ENCODE measurements at places on chromosomes 16 and 17. TPM values are rescaled to one million over a fixed set of nuclear protein-coding genes. Genes with fewer than 3 reads are reported as not detected.
A peak's percentile ranks its signal among the peaks of the same experiment; 100 is the strongest.

Gene CPPED1
- total RNA-seq: 2.9 TPM

Gene ASIC2
- total RNA-seq: not detected

Gene OR4D1
- 2.2 TPM for total RNA-seq

Gene EEF2KMT
- 14.0 TPM for total RNA-seq

Gene NOG
- 82.3 TPM for total RNA-seq

Gene SEZ6L2
- 0.47 TPM for total RNA-seq

Gene CLEC19A
- total RNA-seq: not detected

Gene HYDIN
- total RNA-seq: not detected

Gene GPR139
- total RNA-seq: not detected

DNA sequence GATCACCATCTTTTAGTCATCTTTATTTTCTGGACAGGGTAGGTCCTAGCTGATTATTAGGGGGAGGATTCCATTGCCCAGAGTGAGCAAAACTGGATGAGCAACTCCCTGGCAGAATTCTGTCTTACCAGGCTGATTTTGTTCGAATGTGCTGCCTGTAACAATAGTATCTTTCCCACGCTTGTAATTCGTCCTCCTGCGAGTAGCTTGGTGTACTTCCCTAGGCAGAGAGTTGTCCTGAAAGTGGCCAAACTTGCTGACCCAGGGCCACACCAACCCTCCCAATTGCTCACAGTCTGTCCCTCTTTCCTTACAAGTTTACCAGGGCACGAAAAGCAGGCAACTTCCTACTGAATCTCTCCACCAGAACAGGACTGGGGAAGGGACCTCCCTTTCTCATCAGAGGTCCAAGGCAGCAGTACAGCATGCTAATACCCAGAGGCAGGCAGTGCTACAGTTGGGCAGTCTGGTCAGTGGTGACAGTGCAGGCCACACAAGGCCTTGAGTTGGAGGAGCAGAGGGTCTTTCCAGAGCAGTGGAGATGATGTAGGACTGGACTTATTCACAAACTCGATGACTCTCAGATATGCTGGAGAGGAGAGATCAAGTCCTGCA lies 67.8 kb upstream of the NLK start:
- DNase-seq: no peak

GRCh38 chr16:75251280-75252048 lies at the start of gene BCAR1:
TSS of gene BCAR1 (minus strand) at chr16:75251624. CDS start at chr16:75251482, 142 bp downstream.
- no peak for DNase-seq

- DNase-seq: no peak
Measured at GRCh38 chr16:81661082-81661481, 118.0 kb upstream of the PLCG2 start.

- no peak for DNase-seq
Measured at GRCh38 chr16:84382396-84382795, 14.1 kb downstream of the ATP2C2 start.

DNA sequence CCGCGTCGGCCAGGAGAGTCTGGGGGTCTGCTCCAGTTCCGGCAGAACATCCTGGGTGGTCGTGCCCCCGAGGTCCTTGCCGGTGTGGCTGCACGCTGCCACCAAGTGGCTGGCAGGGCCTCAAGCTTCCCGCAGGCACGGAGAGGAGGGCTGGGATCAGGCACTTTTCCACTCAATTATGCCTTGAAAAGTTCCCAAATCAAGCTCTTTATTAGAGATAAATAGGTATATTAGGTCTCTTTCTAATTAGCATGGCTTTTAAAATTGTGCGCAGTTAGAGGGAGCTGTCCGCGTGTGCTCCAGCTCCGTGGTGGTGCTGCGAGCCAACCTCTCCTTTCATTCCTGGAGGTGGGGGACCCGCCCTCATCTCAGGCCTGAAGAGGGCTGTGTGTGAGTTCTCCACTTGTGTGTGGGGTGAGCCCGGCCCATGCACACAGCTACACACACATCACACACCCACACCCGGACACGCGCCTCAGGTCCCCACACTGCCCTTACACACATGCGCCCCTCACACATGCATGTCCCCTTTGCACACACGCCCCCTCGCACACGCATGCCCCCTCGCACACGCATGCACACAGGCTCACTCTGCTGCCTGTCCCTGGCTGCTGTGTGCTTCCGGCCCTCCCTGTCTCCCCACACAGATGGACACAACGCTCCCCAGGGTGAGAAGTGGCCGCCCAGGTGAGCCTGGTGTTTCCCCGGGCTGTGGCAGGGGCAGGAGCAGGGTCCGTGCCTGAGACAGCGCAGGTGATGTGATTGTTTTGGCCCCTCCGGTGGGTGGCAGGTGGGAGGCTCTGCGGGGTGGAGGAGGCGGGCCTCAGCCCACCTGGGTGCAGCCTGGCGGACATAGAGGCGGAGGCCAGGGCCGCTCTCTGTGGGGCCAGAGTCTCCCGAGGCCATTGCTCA lies 28.8 kb downstream of the CACNA1H start:
- no peak for DNase-seq

DNA sequence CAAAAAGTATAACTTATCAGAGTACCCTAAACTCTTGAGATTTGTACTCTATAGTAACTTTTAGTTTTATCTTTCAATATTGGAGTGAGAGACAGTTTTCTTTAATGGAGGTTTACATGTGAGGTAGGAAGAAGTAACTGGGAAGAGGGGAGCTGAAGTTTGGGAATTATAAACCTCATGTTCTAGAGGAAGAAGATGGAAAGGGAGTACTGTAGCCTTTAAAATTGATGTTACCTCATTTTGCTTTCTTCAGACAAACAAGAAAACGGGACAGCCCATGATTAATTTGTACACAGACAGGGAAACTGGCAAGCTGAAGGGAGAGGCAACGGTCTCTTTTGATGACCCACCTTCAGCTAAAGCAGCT lies 9.5 kb downstream of the FUS start:
- DNase-seq: no peak

DNA sequence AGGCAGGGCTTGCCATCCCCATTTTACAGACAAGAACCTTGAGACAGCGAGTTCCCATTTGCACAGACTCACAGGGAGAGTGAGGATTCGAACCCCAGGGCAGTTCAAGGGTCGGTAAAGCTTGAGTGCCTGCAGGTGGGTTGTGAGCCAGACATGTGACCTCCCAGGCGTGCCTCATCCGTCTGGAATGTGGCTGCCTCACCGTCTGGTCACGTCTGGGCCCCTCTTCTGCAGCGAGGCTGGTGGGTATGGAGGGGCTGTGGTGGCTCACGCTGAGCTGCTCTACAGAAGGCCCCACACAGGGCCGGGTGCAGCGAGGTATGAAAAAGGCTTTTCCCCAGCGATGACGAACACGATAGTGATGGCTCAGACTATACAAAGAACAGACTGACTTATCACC lies 35.8 kb upstream of the LHX1 start:
- no peak for DNase-seq

DNA sequence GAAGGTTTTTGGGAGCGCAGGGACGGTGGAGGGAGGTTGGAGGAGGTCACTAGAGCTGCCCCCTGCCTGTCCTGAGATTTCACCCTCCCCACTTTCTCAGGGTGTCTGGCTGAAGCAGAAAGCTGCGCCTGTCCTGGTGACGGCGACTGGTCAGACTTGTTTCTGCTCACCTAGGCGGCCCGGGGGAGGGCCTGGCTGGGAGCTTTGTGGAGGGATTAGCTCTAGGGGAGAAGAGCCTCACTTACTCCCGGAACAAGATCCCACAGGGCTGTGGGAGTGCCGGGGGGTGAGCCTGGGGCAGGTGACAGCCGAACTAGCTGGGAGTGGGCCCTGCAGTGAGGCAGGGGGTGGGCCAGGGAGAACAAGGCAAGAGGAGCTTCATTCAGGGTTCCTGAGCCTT lies 11.5 kb downstream of the NHERF1 start:
- DNase-seq: no peak

DNA sequence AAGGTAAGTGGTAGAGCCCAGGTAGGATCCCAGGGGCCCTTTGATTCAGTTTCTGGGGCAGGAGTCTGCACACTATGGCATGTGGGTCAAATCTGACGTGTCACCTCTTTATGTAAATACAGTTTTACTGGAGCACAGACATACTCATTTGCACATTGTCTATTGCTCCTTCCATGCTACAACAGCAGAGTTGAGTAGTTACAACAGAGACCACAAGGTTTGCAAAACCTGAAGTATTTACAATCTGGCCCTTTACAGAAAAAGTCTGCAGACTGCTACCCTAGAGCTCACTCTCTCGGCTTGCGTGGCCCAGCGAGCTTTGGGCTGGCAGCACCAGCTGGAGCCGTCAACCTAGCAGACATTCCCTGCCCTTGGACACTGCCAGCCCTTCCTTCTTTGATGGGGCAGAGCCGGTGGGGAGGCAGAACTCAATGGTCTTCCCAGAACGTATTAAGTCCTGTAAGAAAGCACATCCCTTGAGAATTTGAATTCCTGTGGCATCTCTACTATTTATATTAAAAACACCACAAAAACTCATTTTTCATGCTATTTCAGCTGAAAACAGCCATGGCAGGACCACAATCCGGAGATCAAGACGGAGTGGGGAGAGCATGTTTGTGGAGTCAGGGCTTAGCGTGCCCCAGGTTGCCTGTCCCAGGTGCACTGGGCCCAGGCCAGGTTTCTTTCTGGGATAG lies 133.1 kb upstream of the NUDT7 start:
- DNase-seq: no peak

DNA sequence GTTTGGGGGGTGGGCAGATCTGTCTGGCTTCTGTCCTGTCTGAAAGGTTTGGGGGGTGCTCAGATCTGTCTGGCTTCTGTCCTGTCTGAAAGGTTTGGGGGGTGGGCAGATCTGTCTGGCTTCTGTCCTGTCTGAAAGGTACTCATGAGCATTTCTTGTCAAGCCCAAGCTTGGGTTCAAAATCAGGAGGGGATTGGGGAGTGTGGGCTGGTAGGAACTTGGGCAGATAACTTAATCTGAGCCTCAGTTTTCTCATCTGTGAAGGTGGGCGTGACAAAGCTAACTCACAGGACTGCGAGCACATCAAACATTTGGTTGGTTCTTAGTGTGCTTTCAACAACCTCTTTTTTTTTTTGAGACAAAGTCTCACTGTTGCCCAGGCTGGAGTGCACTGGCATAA lies 35.2 kb downstream of the HAPSTR1 start:
- no peak for DNase-seq

DNA sequence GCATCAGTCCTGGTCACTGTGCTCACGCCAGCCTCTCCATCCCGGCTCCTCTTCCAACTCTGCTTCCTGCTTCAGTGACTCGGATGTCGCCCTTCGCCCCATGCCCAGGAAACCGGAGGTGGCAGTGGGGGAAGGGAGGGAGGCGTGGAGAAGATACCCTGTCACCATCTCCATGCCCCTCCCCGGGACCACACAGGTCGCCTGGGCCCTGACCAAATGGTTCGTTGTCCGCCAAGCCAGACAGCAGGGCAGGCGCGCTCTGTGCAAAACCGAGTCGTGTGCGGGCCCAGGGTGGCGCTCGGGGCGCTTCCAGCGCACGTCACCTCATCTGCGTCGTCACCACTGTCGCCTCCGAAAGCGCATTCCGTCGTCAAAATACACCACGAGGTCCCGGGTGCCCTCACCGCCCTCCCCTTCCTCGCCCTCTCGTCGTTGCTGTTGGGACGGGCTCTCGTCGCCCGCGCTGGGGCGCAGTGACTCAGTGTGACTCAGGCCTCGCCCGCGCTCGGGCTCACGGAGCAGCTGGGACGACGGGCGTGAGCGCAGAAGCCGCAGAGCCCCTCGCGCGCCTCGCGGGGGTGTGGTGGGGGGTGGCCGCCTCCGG lies 39.2 kb downstream of the ZNF778 start:
- peak; percentile 75 for DNase-seq

DNA sequence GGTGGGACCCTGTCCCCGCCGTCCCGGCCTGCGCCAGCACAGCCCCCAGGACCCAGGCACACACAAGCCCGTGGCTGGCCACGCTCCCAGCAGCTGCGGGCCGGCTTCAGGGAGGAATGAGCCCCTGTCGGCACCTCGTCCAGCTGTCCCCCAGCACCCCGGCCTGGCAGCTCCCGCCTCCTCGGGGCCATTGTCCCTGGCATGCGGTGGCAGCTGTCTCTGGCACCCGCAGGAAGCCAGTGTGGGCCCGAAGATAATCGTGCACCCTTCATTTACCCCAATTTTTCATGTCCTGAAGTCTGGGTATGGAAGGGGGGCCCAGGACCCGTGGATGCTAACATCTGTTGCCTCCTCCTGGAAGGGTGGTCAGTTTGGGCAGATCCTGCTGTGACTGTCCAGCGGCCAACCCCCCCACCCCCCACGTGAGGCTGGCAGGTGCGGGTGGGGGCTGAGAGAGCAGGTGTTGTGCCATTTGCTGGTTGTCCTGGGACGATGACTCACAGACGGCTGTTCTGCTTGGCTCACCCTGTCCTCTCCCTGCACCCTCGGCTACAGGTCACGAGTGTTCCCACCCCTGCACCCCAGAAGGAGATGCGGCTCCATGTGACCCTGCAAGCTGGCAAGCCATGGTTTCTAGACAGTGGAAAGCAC lies 4.0 kb upstream of the LMF1 start:
- no peak for DNase-seq

DNA sequence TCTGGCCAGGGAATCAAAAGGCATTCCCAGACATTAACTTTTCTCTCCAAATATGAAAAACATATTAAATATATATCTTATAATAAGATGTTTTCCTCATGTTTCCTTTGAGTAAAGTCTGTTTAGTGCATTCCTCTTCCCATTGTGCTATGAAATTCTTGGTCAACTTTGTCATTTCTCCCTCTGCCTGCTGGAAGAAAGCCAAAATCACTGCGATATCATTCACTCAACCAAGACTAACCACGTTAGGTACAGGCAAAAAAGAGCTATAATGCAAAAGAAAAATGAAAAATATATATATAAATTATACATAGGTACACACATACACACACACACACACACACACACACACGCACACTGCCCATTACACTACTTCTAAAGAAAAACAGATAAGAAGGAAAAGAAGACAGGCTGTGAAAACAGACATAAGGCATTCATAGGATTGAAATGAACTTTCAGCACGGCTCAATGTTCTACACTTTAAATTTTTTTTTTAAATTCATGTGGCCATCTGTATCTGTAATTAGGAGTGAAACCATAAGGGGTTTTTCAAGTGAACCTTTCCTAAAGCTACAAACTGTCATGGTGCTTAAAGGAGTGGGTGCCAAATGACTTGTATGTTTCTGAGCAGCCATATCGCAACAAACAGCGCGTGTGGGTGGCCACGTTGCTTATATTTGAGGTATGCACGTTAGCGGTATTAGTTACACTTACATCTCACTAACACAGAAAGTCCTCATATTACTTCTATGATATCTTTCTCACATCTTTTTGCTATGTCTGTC lies 71.6 kb upstream of the PSMD7 start:
- no peak for DNase-seq

GRCh38 chr17:76275382-76276068 lies 10.4 kb downstream of the UBALD2 start:
- DNase-seq: no peak

- DNase-seq: no peak
Measured at GRCh38 chr17:59149051-59149450, 5.9 kb downstream of the SKA2 start.

DNA sequence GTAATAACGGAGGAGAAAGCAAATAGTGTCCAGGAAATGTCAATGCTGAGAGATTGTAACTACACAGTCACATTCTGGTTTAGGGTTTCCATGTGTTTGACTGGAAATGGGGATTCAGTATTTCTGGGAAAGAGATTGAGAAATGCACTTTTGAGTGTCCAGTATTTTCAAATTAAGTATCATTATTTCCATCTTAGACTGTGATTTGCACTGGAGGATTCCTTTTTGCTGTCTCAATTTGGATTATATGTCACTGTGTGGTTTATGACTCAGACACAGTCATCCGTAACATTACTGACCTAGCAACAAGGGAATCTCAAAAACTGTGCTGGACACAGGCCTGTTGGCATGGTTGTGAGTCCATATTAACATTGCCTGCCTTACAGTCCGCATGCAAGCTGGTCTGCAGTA lies 681.4 kb downstream of the CDH11 start:
- no peak for DNase-seq

GRCh38 chr17:732067-732901 lies at the start of gene TLCD3A:
TSS of gene TLCD3A (plus strand) at chr17:732596. CDS start at chr17:732648, 52 bp downstream.
- DNase-seq: peak; percentile 37

GRCh38 chr16:65111306-65111705 lies 10.6 kb downstream of the CDH11 start:
- no peak for DNase-seq
